Activated CD4-positive, alpha-beta T cell treated with anti-CD3 and anti-CD28 coated beads for 36 hours (primary cell): ENCODE measurements at places on chromosomes 4 and X.

- DNase-seq = no peak
Measured at GRCh38 chrX:22664826-22665225, 334.9 kb upstream of the DDX53 start.

- DNase-seq = no peak
Measured at GRCh38 chr4:8694651-8695151, 102.1 kb downstream of the CPZ start.

DNA sequence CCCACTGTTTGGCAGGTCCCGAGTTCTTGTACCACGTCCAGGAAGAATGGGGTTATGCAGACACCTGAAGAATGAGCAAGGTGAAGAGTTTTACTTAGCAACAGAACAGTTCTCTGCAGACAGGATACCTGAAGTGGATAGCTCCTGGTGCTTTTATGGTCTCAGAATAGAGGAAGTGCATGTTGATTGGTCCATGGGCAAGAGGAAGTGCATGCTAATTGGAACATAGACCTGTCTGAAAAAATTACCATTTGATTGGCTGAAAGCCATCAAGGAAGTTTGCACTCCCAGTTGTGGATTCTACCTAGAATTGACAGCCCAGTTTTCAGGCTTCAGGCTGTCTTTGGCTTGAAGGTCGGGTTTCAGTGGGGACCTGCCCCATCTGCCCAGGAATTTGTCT, 887.5 kb downstream of the FAT4 start:
- DNase-seq = no peak

DNA sequence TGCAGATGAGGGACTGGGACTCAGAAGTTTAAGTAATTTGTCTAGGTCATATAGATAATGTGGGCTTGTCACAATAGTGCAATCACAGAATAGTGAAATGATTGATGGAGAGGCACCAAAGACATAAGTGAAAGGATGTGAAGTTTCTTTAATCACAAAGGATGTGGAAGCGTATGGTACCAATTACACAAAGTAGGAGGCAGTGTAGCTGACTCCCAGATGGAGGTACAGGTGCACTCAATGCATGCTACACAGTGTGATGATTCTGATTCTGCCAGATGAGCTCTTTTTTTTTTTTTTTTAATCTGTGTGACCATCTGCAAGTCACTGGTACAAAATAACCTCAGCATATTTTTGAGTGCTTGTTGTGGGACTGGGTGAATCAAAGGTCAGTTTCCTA, 411.3 kb downstream of the SPRY1 start:
- no peak for DNase-seq

DNA sequence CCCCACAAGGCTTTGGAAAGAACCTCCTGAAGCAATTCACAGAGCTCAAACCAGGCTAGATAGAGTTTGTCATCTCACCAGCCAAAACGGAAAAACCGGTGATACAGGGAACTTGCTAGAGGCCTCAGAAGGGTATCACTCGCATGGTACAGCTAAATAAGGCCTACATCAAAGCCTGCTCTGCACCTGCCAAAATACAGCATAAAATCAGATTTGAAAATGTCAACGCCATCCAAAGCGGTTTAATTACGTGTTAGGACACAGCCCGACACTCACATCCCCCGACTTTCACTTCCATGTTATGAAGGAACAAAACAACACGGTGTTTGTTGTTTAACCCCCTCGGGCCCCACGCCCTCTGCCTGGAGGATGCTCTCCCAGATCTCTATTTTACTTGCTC, 65.0 kb downstream of the MAPK10 start:
- DNase-seq = no peak

DNA sequence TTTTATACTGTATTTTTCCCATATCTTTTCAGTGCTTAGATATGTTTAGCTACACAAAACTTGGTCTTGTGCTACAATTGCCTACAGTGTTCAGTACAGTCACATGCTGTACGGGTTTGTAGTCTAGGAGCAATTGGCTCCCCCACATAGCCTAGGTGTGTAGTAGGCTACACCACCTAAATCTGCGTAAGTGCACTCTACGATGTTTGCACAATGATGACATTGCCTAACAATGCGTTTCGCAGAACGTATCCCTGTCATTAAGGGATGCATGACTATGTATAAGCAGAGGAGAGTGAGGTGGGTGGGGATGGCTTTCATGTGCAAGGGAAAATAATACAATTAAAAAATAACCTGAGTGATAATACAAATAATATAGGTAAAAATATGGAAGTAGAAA, 131.4 kb downstream of the GBA3 start:
- DNase-seq = no peak

DNA sequence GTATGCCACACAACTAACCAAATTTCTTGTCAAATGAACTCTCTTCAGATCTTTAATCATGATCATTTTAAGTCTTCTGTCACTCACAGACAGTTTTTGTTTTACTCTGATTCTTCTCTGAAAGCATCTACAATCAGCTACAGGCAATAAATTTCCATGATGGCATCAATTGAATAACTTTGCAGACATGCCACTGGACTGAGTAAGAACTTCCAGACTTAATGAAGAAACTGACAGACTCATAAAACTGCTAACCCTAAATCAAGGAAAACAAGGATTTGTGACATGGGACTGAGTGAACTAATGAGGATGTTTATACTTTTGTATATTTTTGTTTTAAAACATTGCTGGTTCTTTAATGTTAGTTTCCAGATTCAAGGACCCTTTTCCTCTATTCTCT, 5.5 kb upstream of the PPP1R2C start:
- DNase-seq = no peak

GRCh38 chr4:56976837-56977320, 527 bp downstream of the NOA1 start:
- DNase-seq = peak; percentile 71

- no peak for DNase-seq
Measured at GRCh38 chr4:142861351-142861750, 15.2 kb upstream of the INPP4B start.

DNA sequence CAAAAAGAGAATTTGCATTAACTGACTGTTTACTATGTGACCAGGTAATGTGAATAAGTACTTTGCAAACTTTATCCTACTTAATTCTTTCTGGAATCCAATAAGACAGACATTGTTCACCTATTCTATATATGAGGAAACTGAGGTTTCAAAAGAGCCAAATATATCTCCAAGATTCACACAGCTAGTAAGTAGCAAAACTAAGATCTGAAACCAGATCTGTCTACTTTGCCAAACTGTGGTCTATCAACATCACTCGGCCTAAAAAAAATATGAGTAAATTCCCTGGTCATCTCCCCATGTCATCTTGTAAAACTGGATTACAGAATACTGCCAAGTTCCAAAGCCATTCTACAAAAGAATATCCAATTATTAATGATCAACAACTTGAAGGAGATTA, 52.8 kb downstream of the ANAPC10 start:
- DNase-seq = no peak

DNA sequence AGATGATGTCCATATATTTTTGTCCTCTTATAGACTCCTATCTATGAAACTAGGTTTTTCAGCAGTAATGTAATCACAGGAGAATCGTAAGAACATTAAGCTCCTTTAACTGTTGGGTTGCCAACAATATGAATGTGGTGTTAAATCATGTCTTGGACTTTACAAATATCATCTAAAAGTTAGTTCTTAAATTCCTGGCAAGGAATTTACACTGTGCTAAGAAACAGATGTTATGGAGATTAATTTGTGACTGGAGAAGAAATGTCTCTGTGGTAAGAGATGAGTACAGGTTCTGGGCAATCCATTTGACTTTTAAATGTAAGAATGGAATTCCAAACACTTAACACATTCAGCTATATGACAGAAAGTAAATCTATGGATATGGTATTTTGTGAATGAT, 34.6 kb downstream of the CNKSR2 start:
- DNase-seq = no peak

GRCh38 chr4:123553279-123553678, 156.7 kb downstream of the SPRY1 start:
- DNase-seq = no peak

- no peak for DNase-seq
Measured at GRCh38 chrX:72003811-72004750, 93.4 kb downstream of the NHSL2 start.

DNA sequence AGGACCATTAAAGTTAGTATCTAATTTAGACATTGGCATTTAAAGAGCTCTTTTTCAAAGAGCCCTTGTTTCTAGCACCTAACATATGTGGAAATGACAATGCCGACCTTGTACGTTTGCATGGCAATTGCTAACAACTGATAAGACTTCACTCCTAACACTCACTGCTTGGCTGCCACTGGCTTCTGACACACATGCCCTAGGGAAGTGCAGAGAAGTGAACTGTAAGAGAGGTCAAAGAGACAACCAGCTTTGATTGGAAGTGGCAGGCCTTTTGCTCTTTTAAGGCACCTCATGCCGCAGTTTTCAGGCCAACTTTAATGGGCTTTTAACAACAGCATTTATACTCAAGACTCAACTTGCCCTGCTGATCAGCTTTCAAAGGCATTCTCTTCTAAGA, 158.4 kb downstream of the RAB28 start:
- DNase-seq = no peak

DNA sequence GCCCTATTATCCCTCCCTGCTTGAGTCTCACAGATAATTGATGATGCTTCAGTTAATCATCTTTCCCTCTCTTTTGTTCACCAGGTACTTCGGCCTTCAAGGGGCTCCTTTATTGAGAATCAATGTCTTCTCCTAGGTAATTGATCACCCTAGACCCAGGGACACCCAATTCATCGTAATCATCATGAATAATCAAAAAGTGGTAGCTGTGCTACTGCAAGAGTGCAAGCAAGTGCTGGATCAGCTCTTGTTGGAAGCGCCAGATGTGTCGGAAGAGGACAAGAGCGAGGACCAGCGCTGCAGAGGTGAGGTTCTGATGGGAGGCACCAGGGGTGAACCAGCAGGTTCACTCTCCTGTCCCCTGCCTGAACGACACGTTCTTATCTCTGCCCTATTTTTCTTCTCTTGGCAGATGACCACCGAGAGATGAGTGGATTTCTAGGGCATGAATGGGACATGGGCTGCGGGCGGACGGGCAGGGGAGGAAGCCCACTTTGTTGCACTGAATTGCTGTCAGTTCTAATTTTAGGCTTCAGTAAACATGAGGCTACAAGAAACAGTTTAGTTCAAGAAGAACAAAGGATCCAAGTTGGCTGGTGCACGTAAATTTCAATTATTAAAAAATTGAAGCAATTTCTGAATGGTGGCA, 80.5 kb downstream of the ALPK1 start:
- DNase-seq = no peak

- DNase-seq = no peak
Measured at GRCh38 chr4:56973336-56973735, 4.1 kb downstream of the NOA1 start.

DNA sequence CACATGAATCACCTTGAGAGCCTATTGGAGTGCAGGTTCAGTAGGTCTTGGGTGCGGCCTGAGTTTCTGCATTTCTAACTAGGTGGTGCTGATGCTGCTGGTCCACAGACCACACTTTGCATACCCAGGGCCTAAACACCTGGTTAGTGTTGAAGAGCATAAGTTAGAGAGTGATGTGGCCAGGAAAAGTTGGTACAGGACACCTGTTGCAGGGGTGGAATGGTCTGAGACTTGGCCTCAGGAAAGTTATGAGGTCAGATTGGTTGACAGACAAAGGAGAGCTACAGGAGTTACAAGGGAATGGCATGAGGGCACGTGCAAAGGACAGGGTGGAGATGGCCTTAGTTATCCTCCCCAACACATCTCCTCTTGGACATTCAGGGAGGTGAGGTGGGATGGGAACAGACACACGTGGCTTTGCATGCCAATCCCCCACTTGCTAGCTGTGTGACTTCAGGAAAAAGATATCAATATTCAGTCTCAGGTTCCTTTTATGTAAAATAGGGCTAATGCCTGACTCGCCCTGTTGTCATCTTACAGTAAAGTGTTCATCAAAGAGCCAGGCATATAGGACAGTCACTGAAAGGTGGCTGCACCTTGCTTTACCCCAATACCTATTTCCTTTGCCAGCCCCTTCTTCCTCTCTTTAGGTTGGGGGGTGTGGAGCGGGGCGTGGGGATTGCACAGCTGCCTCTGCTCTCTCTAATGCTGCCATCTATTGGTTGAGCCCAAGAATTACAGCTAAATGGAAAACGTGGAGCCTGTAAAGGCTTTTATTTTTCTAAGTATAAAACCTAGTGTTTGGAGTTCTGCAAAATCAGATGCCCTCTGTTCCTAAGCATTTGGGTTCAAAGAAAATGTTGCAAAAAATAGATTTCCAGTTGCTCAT, 47.5 kb downstream of the ATG4A start:
- peak; percentile 5 for DNase-seq

- no peak for DNase-seq
Measured at GRCh38 chr4:185405296-185405999, 8.8 kb downstream of the ANKRD37 start.

DNA sequence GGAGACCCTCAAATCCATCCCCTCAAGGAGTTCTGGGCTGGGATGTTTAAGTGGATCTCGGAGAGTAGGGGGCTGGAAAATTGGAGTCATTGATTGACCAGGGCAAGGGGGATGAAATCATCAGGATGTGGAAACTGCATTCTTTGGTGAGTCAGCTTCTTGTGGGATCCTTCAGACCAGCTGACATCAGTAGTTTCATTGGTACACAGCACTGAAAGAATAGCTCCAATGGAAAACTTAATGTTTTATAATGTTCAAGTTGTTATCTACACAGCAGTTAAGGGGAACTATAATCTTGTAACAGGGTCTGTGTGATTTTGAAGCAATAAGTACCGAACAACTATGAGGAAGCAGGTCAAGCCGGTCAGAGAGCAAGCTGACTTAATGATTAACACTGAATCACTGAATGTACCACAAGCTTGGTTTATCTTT, 506.1 kb downstream of the RPA4 start:
- DNase-seq = no peak

- DNase-seq = no peak
Measured at GRCh38 chr4:186624951-186625350, 69.6 kb upstream of the MTNR1A start.

DNA sequence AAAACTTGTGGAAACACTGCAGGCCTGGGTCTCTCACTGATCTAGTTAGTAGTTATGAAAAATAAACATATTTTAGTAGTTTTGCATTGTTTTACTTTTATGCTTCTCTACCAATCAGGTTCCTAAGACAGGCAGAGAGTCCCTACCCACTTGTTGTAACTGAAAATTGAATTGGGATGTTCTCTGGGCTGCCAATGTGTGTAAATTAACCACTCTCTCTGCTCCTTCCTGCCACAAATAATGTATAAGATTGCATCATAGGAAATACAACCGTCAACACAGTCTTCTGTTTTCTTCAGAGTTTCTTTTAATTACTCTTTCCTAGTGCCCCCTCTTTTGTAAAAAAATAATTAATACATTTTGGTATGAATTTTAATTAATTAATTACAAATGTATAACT, 677.3 kb downstream of the FSTL5 start:
- DNase-seq = no peak

- no peak for DNase-seq
Measured at GRCh38 chr4:164204434-164204833, 549.5 kb upstream of the SMIM31 start.

DNA sequence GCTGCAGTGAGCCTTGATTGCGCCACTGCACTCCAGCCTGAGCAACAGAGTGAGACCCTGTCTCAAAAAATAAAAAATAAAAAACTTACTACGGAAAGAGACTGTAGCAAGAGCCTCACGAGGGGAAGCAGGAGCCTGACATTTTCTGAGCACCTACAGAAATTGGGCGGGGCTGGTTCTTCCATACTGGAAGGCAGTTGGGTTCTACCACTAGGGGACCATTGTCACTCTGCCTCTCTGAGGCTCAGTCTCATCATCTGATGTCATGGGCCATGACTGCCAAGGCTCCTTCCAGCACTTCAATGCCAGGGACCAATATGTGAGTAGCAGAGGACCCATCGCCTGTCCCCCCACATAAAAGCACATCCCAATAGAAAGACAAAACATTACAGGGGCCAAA, 8.2 kb downstream of the SH3KBP1 start:
- no peak for DNase-seq

GRCh38 chr4:180923486-180923885, 1319.7 kb upstream of the TENM3 start:
- DNase-seq = no peak
